GM12891 (cell line): ENCODE measurements at places on chromosomes 2 and 18.

- DNase-seq, result no peak
Observed at GRCh38 chr2:201440182-201440581, 11.1 kb downstream of the TRAK2 start.

DNA sequence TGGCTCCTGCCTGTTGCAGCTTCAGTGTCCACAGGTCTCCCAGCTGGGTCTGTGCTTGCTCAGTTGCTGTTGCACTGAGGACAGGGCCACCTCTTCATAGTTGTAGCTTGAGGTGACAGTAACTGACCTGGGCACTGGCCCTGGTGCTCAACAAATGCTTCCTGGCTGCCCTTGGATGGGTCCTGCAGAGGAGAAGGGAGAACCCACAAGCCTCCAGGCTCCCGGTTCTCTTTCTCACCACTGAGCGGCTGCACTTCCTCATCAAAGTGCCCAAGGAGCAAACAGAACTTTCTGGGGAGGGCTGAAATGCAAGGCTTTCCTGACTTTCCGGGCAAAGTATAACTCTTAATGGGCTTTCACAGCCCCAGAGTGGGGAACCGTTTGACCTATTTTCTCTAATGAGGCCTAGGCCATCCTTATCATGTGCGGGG is 38.7 kb downstream of the LCT start:
- DNase-seq, result no peak

DNA sequence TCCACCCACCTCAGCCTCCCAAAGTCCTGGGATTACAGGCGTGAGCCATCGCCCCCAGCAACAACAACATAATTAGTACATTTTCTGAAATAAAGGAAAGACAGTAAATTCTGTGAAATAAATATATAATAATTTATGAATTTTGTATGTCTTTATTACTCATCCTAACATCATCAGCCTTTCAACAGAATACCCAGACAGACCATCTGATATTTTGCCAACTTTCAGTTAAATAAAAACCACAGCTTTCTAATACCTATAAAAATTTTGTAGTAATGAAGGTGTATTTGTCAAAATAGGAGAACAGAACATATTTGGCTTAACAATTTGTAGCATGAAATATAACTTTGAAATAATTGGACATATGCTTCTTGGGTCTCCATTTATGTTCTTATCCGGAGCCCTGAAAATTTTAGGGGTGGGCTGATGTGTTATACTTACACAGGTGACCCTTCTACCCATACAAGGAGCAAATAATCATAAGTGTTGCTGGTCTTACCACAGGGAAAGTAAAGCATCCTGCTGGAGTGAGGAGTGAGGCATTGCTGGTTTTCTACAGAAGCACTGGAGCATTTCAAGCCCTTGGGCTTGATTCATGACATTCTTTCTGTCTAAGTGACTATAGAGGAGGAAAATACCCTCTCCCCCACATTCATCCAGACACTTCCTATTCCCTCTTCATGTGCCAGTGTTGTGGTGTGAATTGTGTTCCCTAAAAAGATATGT is 99.3 kb downstream of the SPOPL start:
- DNase-seq, result no peak

DNA sequence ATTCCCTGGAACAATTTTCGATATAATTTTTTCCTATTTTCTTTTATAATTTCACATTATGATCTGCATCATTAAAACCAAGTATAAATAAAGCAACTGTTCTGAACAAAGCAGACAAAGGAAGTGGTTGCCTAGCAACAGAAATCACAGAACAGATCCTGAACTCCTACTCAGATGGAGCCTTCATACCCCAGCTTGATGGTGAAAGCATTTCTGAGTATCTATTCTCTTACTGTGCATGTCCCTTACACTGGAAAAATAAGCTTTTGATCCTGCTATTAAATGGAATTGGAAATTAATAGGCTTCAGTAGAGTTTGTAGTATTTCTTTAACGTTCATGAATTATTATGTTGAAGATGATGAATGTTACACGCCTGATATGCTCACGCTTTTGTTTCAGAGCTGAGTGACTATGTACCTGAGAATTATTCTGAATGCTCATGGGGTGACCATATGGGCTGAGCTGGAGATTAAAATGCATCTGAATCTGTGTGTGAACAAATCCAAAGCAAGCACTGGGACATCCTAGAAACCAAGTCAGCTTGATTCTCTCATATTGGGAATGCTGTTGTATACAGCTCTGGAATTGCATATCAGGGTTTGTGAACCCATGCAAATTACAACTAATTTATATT is 254.0 kb downstream of the KCNJ3 start:
- DNase-seq, result no peak

- no peak for DNase-seq
Observed at GRCh38 chr2:193446967-193447366, 1252.2 kb upstream of the TMEFF2 start.

DNA sequence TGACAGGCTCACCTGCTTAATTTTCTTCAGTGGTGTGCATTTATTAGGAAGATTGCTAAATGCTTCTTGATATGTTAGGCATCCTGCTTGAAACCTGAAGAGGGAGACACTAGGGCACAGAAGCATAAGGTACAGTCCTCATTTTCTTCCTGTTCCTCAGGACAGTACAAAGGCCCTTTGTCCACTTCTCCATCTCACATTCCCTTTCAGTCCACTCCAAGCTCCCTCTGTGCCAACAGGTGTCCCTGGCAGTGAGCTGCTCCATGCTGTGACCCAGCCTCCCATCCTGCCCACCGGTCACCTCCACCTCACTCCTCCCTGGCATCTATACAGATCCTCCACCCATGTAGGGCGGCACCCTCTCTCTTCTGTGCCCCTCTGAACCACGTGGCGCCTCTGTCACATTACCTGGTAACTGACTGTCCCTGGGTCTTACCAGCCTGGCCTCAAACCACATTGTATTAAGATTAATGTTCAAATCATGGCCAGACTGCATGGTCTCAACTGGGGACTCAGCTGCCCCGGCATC is 162.8 kb downstream of the VAPA start:
- DNase-seq, result no peak

- no peak for DNase-seq
Observed at GRCh38 chr2:218270721-218271486, 585 bp downstream of the PNKD start.
